Stimulated activated CD8-positive, alpha-beta memory T cell treated with anti-CD3 and anti-CD28 coated beads, Interleukin-7, amount 100 ng/mL, for 1 hour (primary cell): ENCODE measurements at places on chromosomes 1 and 21.

GRCh38 chr1:163071405-163072255 is 2.5 kb downstream of the RGS4 start:
- no peak for DNase-seq

DNA sequence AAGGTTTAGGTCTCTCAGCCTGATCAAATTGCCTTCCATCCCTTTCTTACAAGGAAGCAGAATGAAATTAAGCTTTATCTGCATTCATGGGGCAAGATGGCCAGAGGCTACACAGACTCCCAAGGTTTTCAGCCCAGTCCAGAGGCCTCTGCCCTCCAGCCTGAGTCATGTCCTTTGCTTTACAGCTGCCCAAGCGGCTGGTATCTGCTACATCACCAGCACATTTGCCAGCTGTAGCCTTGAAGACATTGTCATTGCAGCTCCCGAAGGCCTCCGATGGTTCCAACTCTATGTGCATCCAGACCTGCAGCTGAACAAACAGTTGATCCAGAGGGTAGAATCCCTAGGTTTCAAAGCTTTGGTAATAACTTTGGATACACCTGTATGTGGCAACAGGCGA is 16.0 kb downstream of the HAO2 start:
- no peak for DNase-seq

GRCh38 chr1:183730886-183731573 is 73.9 kb upstream of the RGL1 start:
- DNase-seq = no peak

GRCh38 chr1:106846656-106847055 is 209.8 kb upstream of the PRMT6 start:
- DNase-seq = no peak

DNA sequence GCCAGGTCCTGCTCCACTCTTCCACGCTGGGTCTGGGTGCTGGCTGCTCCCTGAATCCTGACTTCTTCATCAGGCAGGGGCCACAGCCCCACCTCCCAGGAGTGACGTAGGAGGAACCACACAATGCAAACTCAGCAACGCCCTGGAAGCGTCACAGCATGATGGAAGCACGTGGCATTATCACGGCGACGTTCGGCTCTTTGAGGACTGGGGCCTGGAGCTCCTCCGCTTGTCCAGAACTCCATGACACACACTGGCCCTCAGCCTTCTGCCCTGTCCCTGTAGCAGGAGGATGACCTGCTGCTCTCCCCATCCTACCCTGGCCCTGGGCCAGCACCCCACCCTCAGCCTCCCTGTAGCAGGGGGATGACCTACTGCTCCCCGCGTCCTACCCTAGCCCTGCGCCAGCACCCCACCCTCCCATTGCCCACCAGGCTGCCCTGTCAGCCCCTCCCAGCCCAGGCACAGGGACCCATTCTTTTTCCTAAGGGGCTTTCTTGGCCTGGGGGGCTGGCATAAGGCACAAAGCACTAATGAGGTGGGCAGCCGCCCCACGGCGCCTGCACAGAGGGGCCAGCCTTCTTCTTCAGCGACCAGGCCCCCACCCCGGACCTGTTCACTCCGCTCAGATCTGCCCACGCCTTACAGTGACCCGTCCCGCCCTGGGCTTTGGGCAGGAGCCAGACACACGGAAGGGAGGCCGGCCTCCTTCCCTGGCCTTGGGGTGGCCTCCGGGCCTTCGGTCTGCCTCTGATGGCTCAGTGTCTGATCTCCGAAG is 65.7 kb downstream of the DHRS3 start:
- DNase-seq = no peak

- DNase-seq = no peak
Observed at GRCh38 chr1:226946285-226946684, 6.2 kb downstream of the COQ8A start.

DNA sequence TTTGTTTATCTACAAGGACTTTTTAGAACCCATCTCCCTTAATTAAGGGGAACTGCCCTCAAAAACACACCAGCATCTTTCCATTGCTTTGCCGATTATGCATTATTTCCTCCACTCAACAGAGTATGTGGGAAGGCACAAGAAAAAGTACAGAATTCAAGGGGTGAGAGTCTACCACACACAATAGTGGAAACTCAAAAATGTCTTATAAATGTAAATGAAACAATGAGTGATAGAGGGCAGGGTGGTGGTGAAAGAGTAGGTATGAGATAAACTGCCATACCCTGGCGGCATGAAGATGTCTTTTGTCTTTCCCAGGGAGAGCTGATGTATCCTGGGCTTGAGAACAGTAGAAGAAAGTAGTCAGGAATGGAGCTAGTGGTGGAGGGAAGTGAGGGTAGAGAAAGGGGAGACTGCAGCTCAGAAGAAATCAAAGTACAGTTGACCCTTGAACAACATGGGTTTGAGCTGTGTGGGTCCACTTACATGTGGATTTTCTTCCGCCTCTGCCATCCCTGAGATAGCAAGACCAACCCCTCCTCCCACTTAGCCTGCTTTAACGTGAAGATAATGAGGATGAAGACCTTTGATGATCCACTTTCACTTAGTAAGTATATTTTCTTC is 24.4 kb downstream of the CD58 start:
- no peak for DNase-seq

DNA sequence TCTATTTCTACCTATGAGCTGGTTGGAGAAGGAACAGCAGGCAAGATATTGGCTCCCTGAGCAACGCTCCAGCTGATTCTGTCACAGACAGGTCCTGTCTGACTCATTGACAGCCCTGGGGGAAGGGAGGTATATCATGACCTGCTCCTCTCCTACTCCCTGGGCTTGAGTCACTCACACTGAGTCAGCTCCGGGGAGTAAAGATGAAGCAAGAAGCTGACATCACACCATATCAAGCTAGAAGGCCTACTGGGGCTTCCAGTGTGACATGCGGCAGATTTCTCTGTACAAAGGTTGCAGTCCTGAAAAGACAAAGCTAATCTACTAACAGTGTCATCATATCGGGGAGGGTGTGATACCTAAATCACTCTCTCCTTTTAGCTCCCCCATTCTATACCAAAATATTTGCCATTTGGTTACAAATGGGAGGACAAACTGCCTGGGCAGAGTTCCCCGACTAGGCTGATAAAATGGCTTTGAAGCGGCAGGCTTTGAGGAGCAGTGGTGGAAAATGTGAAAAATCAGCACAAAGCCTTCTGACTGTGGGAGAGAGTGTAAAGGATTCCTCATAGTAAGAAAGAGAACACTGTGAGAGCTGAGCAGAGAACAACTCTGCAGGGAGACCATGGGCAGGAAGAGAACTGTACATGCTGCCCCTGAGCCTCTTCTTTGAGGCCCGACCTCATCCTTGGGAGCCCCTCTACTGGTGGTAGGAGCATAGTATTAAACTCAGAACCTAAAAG is 15.5 kb downstream of the PI4KB start:
- DNase-seq = peak; percentile 37

DNA sequence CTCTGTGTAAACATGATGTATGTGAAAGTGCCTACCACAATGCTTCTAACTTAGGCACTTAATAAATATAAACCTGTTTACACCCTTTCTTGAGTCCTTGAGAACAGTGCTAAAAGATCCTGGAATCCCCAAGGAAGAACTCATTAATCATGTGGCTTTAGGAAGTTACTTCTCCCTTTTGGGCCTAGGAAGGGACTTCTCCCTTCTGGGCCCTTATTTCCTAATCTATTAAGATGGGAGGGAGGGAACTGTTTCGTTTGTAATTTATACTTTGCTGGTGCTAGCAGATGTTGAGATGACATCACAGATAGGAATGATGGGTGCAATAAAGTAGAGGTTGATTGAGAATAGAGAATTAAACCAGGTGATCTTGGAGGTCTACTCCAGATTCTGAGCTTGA is 1.2 kb downstream of the BTF3L4 start:
- DNase-seq = no peak

DNA sequence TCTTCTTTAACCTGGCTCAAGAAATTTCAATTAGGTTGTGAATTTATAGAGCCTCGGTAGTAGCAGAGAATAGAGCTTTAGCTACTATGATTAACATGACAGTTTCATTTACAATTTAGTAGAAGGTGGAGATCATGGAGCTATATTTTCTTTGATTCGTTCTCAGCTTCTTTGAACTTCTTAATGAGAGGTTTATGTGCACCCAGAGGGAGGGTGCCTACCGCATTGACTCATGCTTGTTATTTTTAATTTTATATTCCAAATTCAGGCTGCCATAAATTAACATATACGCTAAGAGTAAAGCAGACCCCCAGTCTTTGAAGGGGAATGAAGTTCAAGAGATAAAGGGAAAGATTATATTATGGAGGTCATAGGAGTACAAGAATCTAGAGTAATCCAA is 24.4 kb downstream of the SYT14 start:
- DNase-seq = no peak

- DNase-seq = no peak
Observed at GRCh38 chr1:46558141-46558963, 6.9 kb upstream of the KNCN start.

- DNase-seq = no peak
Observed at GRCh38 chr1:198462365-198463019, 78.0 kb downstream of the ATP6V1G3 start.

DNA sequence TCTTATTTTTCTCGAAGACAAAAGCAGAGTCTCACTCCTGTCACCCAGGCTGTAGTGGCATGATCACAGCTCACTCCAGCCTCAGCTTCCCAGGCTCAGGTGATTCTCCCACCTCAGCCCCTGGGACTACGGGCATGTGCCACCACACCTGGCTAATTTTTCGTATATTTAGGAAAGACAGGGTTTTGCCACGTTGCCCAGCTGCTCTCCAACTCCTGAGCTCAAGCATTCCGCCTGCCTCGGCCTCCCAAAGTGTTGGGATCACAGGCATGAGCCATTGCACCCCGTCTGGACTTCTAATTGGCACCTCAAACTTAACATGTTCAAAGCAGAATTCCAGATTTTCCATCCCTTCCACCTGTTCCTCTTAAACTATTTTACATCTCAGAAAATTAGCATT is 19.0 kb upstream of the LRRC8C start:
- no peak for DNase-seq

DNA sequence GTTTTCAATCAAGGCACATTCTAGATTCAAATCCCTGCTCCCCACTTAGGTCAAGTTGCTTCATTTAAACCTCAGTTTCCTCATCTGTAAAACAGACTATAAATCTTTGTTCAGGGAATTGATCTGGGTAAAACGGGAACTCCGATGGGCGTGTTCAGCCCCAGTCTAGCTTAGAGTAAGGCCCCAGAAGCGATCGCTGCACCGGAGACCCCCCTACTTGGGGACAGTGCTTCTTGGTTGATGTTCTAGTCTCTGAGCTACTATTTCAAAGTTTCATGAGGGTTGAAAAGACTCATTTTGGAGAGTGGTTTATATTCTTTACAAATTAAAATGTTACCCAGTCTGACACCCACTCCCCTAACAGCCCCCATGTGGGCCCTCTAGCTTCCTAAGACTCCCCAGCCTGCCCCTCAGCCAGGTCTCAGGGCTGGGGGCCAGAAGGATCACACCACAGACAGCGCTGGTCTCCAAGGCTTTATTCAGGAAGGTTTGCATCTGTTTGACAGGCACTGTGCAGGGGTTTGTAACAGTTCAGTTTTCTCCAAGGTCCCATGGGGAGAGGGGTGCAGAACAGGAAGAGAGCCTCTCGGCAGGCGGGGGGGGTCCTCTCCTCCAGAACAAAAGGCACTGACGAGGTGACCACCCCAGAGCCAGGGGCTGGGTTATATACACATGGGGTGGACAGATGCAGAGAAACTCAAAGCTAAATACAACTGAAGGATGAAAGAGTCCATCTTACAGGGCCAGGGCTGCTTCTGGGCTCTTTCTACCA is 82.9 kb downstream of the STUM start:
- no peak for DNase-seq

DNA sequence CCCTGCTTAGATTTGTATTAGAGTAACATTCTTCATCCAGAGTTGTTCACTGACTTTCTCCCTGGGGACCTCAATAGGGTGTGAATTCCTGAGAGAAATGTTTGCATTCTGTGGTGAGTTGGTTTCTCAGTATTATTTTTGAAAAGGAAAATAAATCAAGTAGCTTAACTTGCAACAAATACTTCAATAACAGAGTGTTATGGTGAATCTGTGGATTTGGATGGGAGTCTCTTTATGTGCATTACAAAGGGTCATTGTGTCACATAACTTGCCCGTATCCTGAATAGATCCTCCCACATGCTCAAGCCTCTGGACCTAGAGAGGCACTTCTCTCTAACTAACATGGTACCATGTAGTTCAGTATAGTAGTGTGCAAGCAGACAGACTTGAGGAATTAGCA is 68.4 kb upstream of the IPO9 start:
- DNase-seq = no peak

DNA sequence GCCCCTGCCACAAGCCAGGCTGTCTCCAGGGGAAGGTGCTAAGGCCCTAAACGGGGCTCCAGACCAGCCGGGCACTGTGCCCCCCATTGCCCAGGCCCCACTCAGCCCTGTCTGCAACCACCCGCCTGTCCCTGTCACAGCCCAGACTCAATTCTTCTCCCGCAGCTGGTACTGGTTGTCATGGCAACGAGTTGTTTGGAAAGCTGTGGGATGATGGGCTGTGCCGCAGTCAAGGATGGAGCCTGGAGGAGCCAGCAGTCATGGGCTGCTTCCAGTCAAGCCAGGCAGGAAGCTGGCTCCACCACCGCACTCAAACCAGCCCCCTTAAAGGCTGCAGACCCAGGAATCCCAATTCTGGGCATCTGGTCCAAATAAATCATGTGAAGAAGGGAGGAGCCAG is 4.2 kb downstream of the SPOCD1 start:
- no peak for DNase-seq

DNA sequence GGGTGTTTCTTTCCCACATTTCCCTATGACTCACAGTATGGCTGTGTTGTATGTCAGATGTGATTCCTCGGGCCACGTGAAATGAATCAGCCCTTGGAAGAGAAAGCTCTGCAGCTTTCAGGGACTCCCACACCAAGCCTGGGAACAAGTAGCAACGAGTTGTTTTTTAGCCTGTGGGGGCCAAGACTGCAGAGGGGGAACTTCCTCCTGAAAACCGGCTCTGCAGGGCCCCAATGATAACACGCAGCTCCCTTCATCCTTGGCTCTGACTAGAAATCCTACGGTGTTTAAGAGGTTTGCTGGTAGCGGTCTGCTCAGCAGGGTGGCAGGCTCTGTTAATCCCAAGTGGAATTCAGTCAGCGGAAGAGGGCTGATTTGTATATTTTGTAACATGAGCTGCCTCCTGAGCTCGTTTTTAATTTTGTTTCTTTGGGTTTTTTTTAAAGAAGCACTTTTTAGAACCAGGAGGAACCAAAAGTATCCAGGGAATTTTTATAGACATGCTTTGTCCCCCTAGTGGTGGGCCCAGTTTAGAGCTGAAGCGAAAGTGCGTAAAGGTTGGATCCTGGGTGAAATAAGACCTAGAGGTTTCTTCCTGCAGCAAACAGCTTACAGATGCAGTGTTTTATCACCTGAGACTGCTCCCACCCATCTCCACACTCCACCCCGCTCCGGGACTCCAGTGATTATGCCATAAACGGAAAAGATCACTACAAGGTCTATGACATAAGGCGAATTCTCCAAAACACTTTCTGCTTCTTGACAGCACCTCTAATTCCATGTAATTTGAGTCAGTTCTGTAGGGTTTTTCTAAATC is 48.8 kb downstream of the LAMC2 start:
- no peak for DNase-seq

- DNase-seq = no peak
Observed at GRCh38 chr1:11013160-11013531, 692 bp downstream of the TARDBP start.
